Myocyte (in vitro differentiated cells): ENCODE measurements at places on chromosomes 3 and 15. TPM values are rescaled to one million over a fixed set of nuclear protein-coding genes. Genes with fewer than 3 reads are reported as not detected.

LRRIQ4 gene
- total RNA-seq = not detected in 2 replicates

PLA1A gene
- 2.8 and 6.7 TPM in 2 replicates for total RNA-seq

P2RY1 gene
- total RNA-seq = not detected in 2 replicates

DNA sequence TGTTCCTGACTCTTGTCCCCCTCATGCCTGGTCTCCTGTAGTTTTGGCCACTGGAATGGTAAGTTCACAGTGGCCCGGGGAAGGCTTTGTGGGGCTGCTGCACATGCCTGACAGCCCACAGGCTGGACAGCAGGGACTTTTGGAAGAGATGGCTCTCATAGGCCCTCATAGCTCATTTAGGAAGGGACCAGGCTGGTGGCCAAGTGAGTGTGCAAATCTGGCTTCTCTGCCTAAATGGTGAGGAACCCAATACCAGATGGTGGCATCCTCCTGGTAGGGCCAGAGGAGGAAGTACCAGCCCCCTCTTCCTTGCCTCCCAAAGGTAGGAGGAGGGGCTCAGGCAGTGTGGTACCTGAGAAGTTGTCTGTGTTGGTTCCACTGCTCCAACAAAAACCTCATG is 25.6 kb downstream of the ALPK3 start:
- DNase-seq = peak; percentile 60

DNA sequence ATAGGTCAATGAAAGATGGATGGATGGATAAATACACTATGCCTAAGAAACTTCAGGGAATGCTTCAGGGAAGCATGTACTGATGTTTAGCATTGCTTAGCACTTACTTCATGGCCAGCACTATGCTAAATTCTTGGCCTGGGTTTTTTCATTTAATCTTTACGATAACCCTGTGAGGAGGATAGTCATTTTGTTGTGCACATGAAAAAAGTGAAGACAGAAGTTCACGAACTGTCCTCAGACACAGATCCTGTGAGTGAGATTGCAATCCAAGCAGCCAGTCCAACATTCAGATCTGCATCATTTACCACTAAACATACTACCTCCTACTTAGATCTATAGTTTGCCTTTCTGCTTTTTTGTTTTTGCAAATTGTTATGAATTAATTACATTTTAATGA is 510.8 kb upstream of the AGTR1 start:
- DNase-seq = no peak

DNA sequence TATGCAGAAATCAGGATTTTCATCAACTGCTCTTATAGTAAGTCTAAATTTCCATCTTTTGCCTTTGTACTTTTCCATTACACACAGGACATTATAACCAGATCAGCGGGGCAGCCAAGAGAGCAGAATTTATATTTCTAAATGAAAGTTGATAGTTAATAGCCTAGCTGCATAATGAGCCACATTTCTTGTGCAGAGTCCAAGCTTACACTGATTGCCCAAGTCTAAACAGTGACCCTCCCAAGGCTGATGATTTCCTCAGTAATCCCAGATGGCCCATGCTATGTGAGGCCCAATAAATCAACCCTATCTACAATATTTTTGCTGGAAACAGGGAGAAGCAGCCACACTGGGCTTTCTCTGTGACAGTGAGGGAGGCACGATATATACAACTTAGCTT is 475.8 kb upstream of the KCNMB2 start:
- no peak for DNase-seq

DNA sequence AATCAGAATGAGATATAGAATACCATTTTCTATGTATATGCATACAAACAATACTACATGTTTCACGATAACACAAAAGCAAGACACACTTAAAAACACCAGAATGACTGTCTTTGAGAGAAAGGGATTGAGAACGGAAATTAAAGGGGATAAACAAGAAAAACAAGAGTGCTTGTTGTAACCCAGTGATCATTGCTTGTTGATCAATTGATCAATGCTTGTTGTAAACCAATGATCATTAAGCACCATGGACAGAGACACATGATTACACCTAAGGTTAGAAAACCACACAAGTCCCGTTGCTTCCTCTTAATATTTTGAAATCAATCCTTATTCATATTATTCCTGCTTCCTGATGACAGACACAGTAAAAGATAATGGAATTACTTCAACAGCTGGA is 1.1 kb upstream of the OR4F15 start:
- peak; percentile 13 for DNase-seq

- DNase-seq = peak; percentile 67
Measured at GRCh38 chr15:41878355-41878699, 15.5 kb downstream of the SPTBN5 start.

GRCh38 chr3:53566461-53567145 is 72.2 kb downstream of the CACNA1D start:
- no peak for DNase-seq

DNA sequence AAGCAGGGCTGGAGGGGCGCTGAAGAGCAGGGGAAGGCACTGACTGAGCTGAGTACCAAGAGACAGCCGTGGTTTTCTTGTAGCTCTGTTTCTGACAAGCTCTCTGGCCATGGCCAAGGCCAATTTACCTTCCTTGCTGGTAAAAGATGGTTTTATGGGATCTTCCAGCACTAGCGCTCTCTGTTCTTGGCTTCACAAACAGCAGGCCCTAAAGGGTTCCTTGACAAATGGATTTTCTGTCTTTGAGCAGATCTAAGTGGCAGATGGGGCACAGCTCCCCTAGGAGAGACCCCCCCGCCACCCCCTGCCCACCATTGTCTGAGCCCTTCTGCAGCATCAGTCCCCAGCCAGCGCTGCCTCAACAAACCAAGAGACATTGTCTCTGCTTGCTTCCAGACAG is 66.6 kb downstream of the GAP43 start:
- DNase-seq = no peak

- peak; percentile 47 for DNase-seq
Measured at GRCh38 chr3:119034256-119035013, at the start of gene IGSF11. Gene IGSF11 (minus strand): TSS chr3:119034846. CDS start chr3:119034582, 264 bp downstream.

GRCh38 chr15:42502477-42502876 is 7.0 kb downstream of the SNAP23 start:
- DNase-seq = no peak

DNA sequence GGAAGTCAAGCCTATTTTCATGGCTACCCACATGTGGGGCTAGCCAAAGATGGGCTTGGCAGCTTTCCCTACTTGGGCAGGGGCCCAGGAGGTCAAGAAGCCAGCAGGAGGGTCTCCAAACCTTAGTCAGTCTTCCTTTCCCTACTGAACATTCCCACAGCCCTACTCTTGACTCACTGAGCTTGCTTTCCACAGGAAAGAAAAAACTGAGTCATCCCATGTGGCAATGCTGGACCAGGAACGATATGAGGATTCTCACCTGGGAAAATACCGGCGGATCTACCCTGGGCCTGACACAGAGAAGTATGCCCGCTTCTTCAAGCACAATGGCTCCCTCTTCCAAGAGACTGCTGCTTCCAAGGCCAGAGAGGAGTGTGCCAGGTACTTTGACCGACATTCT is 3.7 kb upstream of the NGRN start:
- DNase-seq = no peak

GRCh38 chr3:180265551-180265950 is 228.8 kb upstream of the PEX5L start:
- DNase-seq = peak; percentile 11

GRCh38 chr3:280681-281080 is 84.1 kb downstream of the CHL1 start:
- DNase-seq = no peak

DNA sequence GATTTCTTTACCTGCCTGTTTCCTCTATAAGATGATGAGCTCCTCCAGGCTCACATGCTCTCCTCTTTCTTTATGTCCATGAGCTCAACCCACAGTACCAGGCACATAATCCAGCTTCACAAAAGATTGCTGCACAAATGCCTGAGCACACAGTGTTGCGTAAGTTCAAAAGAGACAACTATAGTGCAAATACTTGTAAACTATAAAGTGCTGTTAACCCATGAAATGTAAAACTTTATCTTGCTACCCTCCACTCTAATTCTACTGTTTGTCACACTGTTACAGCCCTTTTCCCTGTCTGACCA is 101.0 kb upstream of the LPP start:
- no peak for DNase-seq

GRCh38 chr15:74893627-74894026 is 3.8 kb downstream of the MPI start:
- no peak for DNase-seq

DNA sequence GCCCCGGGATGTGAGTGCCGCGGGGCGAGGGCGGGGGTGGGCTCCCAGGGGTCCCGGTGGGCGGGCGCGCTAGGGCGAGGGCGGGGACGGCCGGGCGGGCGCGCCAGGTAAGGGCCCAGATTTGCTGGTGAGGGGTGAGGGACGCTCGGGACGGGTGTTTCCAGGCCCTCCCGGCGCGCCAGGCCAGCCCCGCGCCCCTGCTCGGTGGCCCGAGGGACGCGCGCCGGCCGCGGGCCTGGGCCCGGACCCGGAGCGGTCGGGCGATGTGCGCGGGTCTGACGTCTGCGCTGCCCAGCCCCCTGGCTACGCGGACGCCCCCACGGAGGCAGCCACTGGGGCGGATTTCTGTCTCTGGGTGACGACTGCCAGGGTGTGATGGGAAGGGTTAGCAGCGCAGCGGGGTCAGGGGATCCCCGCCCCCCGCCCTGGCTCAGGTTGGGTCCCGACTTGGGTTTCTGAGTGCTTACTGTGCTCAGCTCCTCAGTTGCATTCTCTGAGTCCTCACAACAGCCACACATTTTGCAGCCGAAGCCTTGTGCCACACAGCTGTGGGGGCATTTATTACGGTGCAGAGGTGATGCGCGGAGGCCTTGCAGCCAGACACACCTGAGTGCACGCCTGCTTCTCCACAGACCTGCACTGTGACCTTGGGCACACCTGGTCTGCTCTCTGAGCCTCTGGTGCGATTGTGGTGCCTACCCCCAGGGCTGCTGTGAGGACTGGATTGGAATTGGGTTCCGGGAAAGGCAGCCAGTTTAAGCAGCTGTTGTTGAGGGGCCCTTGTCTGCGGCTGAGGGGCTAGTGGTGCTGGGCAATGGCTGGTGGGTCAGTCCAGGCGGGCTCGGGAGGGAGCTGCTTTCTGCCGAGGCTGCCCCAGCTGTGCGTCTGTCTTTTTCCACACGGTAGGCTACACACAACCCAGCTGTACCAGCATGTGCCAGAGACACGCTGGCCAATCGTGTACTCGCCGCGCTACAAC is 523 bp downstream of the HDAC11 start:
- no peak for DNase-seq

DNA sequence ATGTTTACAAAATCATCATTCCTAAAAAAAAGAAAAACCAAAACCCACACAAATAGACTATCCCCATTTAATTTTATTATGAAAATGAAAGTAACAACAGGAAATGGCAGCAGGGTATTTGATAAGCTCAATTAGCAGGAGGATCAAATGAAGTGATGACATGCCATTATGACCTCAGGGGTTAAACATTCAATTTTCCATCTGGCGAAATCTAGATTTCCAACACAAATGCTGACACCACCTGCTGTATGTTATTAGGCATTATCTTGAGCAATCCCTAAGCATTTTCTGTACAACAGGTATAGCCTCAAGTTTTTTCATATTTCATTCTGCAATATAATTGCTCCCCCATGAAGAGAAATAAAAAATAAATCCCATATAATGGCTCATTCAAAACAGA is 57.1 kb downstream of the SHQ1 start:
- DNase-seq = no peak
